ENCODE measurements at places on chromosomes 7 and 10.

GRCh38 chr7:108246227-108246837 lies 116.2 kb upstream of the LAMB4 start:
- DNase-seq: no peak

GRCh38 chr10:36428507-36428906 lies 696.9 kb upstream of the ANKRD30A start:
- no peak for DNase-seq

DNA sequence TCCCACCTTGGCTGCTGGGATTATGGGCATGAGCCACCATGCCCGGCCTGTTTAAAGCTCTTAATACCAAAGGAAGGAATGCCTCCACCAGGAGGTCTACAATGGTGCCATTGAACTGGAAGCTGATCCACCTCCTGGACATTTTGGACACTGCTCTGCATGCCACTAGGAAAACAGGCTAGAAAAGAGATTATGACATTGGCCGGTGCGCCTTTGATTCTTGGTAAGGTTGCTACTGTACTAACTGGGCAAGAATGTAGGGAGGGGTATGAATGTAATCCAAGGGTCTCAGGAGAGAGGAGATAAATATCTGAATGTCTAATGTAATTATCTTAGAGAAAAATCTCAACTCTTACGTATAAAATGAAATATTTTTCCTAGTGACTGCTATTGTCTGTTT lies 21.7 kb upstream of the TSGA13 start:
- DNase-seq: no peak

- no peak for DNase-seq
Observed at GRCh38 chr7:71566376-71566775, 434.4 kb downstream of the GALNT17 start.

DNA sequence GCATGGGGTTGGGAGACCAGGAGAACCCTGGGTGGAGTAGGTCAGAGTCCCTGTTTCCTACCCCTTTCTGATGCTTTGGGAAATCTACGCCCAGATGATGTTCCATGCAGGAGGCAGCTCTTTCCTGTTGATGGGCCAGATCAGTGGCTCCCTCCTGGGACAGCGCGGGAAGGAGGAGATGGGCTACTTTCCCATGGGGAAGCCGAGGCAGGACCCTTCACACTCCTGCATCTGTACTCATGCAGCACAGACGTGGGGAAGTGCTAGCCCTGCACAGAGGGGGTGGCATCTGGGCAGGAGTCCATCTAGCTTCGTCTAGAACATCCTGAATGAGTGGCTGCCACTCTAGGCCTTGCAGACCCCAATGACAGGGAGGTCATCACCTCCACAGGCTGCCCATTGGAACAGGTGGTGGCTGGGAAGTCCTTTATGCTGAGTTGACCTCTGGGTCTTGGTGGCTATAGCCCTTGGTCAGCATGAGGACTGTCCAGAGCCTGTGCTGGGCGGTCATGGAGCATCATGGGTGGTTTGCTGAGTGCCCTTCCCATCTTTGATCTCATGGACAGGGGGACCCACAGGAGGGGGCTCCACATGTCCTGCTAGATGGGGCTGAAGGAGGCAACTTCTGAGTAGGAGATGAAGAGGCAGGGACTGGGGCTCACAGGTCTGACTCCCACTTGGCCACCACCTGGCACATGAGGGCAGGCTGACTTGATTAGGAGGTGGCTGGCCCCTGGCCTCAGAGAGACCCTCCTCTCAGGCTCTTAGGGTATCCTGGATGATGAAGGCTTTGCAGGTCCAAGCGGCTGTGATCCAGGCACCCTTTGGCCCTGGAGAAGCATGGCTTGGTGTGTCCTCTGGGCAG lies 24.6 kb downstream of the RAMP3 start:
- DNase-seq: no peak

DNA sequence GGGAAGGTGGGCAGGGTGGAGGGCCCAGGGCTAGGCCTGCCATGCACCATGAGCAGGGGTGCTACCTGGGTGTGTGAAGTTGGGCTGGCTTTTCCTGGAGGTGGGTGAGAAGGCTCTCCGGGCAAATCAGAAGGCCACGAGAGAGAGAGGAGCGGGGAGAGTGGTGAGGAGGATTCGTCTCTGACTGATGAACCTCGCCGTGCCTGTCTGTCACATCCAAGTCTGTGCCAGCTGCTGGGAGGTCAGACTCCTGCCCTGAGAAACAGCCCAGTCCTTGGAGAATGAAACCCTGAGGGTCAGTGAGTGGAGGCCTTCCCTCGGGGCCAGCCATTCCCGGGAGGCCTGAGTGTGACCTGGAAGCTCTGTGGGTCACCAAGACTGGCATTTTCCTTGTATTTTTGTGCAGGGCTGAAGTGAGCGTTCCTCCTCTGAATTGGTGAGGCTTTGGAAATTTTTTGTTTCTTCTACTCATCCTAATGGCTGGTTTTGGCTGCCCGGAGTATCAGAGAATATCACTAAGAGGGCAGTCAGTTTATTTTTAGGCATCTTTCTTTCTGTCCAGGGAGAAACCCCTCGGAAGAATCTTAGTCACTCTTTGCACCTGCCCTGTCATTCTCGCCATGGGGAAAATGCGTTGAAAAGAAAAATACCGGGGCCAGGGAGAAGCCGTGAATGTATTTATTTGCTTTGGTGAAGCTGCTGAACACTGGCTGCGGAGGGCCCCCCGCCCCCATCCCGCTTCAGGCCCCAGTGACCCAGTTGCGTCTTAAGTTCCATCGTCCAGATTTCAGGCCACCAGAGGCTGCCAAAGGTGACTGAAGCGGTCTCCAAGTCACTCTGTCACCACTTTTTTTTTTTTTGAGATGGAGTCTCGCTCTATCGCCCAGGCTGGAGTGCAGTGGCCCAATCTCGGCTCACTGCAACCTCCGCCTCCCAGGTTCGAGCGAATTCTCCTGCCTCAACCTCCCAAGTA lies 6.5 kb upstream of the AP5Z1 start:
- no peak for DNase-seq

DNA sequence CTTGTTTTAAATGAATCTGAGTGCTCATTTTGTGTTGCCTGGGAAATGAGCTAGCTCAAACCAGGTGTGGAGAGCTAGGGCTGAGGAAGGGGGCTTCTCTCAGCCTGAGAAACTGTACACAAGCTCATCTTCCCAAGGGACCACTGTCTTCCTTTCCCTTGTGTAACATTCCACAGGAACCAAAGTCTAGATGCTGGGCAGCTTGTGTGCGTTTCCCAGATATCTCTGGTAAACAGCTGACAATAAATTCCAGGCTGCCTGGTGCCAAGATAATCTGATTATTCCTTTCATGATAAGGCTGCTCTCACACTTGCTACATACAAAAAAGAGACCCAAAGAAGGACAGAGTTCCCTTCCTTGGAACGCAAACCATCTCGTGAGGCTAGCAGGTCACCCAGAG lies 33.1 kb upstream of the MKLN1 start:
- no peak for DNase-seq

DNA sequence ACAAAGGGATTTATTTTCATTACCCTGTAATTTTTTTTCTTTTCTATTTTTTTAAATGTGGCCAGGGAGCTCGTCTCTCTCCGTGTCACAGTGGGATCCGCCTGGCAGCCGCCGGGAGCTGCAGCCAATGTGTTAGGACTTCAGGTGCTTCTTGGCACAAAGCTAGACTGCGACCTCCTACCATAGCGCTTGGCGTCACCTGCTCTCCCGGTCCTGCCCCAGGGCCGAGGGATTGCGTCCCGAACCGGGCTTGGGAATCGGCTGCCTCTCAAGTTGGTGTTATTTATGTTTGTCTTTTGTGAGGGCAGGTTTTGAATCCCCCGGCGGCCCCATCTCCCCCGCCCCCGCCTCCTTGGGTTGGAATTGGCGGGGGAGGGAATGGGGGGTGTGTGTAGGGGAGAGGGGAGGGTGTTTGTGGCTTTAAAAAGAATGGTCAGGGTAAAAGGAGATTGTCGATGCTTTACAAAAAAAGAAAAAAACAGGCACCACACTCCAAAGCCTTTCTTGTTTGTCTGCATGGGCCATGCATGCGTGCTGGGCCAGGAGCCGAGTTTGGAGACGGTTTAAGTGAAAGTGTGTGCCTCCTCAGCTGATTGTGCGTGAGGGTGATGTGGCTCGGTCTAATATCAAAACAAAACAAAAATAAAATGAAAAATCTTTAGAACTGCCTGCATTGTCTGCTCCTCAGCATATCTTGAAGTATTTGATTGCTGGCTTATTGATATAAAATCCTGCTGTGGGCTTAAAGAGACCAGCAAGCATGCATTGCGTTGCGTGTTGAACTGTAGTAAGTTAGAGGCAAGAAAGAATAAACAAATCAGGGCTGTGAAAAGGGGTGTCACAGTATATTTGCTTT lies 1.2 kb downstream of the PPP1R9A start:
- no peak for DNase-seq

DNA sequence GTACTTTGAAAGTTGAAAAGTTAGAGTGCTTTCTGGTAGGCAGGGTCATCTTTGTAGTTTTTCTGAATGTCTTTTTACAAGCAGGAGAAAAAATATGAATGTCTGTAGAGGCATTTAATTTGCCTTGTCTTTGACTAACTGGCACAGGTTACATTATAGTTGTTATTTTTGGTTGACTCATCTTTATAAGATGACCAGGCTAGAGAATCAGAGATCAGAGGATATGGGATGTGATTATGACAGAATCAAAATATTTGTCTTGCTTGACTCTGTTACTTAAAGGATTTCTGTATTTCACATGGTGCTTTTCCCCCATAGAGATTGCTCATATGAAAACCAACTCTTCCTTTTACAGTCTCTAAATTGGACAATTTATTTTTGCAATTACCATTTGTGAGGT lies 2.4 kb downstream of the ZMYND11 start:
- no peak for DNase-seq

DNA sequence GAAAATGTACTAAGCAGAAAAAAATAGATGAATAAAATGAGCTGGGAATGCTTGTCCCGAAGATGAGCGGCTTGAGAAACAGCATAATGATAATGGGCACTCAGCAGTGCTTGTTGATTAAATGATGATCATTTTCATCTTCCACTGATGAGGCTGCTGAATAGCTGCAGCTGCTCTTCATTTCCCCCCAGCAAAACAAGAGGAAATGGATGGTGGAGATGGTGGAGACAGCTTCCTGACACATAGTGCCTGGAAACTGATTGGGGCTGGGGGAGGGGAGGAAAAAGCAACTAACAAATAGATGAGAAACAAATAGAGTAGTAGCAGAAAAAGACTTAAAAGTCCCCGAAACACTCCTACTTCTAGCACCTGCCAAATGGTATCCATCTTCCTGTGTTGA lies 41.4 kb downstream of the MRC1 start:
- DNase-seq: no peak

- no peak for DNase-seq
Observed at GRCh38 chr7:21828841-21829240, 116.9 kb downstream of the CDCA7L start.

DNA sequence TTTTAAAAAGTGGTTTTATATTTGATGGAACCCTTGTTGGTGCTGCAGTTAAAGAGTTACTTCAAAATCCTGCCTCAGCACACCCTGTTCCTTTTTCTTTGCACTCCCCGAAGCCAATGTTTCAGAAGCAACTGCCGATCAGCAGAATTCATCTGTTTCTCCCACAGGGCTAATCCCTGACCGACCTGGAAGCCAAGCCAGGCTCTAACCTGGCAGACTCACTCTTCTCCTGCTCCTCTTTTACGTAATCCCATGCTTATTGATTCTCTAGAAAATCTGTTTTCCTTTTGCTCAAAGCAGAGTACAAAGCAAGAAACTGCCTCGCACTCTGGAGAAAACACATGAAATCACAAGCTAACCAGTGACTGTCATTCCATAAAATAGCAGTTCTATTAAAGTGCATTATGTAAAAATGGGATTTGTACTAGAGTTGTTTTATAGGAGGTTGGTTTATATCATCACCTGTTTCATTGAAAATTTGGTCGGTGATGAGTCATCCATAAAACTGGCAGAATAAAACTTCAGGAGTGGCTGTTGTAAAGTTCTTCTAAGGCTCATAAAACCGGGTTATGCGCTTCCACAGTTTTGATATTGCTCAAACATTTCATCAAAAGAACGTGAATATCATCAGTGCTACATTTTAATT lies 99.9 kb downstream of the CNTNAP2 start:
- no peak for DNase-seq

DNA sequence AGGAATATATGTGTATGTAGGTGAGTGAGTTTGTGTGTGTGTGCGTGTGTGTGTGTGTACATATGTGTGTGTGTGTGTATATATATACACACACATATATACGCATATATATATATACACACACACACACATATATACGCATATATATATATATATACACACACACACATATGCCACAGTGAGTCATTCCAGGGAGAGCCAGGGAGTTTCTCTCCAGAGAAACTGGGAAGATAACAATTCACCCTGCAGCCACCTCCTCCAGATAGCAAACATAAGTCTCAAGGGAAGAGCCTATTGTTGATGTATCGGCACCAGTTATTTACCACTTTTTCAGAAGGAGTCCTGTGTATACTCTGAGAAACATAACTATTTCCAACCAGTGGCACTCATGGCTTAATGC lies 102.3 kb upstream of the STK17A start:
- DNase-seq: no peak
